ENCODE measurements at places on chromosomes 7 and 10.

DNA sequence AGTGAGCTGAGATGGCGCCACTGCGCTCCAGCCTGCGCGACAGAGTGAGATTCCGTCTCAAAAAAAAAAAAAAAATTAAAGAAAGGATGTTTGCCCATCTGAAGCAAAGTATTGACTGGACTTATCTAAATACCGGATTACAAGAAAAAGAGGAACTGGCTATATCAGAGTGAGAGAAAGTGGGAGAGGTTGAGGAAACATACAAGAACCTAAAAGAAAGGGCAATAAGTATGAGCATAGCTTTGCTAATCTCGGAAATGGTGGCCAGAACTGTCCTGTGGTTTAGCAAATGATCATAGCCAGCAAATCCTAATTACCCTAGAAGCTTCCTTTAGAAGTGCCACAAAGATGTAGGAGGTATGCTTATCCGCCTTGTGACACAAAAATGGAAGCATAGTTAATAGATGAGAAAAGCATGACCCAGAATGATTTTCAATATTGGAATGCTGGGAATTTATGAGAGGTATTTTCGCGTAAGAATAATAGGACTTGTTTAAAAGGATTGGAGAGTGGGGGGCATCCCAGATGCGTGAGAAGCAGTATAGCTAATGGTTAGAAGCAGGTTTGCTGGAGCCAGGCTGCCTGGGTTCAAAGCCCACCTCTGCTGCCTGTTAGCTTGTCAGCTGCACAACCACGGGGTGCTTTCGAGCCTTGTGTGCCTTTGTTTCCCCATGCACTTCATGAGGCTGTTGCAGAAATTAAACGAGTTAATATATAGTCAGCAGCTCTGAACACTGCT, 1.2 kb upstream of the GTPBP4 start:
- no peak for DNase-seq

GRCh38 chr10:89684604-89685003, 16.8 kb upstream of the KIF20B start:
- no peak for DNase-seq

DNA sequence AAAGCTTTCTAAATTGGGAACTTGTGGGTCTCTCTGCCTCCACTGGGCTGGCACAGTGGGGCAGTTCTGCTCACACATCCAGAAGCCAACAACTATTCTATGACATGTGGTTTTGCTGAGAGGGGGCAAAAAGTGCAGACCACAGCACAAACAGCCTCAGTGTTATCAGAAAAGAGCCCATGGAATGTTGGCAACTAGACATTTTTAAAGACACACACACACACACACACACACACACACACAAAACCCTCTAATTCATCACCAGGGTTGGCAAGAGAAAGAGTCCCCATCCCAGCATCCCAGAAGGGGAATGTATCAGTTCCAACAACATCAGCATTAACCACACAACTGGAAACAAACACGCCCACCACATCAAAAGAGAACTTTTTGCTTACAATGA, 117.1 kb downstream of the FGFR2 start:
- no peak for DNase-seq

DNA sequence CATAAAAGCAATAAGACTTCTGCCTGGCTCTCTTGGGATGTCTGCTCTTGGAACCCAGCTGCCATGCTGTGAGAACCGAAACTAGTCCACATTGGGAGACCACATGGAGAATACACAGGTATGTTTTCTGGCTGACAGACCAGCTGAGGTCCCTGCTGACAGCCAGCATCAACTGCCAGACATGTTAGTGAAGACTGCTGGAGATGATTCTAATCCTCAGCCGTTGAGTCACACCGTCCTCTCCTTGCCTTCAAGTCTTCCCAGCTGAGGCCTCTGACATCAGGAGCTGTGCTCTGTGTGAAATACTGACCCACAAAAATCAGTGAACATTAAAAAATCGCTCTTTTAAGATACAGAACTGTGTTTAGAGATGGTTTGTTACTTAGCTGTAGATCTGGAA, 36.9 kb upstream of the AGR2 start:
- DNase-seq = no peak

DNA sequence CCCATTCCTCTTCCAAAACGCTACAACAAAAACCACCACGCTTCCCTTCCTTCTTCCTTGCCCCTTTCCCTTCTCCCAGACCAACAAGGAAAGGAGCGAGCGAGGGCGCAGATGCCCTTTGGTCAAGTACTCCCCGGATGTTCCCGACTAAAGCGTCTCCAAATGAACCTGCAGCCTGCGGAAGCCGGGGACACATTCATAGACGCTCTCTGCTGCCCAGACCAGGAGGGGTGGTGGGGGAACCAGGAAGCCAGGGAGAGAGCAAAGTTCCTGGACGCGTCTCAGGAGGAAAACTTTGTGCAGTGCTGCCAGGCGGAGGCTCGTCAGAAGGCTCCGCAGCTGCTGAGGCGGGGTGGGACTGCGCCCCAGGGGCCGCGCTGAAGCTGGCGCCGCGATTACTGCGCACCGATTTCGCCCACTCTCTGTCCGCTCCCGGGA, 754 bp downstream of the SEMA3D start:
- DNase-seq = no peak

DNA sequence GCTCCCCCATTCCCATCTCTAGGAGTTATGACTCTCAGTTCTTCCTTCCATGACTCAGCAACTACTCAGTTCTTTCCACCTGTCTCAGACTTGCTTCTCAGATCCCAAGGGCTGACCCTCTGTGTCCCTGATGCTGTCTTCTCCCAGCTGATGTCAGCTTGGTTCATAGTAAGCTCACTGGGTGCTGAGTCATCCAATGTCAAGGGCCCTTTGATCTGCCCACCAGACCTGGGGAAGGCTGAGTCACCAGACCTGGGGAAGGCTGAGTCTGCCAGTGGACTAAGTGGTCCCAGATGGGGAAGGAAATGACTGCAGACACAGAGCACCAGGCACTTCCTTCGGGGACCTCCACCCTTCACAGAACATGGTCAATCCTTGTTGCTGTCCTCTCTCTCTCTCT, 76.1 kb upstream of the ZEB1 start:
- no peak for DNase-seq

GRCh38 chr7:93574646-93575554, at the start of gene CALCR:
CALCR (minus strand) TSS chr7:93574724; CDS start chr7:93486981, 87,743 bp downstream.
- DNase-seq = no peak

GRCh38 chr7:35647171-35647574, 47.8 kb downstream of the HERPUD2 start:
- no peak for DNase-seq

- DNase-seq = no peak
Observed at GRCh38 chr10:71978988-71979691, 14.9 kb downstream of the CHST3 start.
